ENCODE measurements at places on chromosomes 2 and 18.
A peak's percentile ranks its signal among the peaks of the same experiment; 100 is the strongest.

DNA sequence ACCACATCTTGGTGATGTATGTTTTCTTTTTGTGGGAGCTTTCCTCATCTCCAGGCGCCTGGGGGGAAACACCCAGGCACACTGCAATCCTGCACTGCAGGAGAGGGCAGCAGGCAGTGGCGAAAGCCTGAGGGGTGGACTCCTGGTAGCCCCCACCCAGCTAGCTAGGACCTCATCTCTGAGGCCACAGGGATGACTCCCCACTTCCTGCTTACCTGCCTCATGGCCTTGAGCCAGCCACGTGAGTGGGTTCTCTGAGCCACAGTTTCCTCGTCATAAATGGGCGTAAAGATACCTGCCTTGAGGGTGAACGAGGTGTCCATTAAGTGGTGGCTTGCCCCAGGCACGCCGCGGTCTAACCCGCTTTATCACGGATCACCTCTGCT, 19.1 kb downstream of the TRAF3IP1 start:
- DNase-seq: no peak

GRCh38 chr18:62651276-62652056, 63.9 kb upstream of the PHLPP1 start:
- no peak for DNase-seq

- DNase-seq: peak; percentile 78
These were observed 100.1 kb upstream of the RNF152 start for GRCh38 chr18:61992923-61993322.

DNA sequence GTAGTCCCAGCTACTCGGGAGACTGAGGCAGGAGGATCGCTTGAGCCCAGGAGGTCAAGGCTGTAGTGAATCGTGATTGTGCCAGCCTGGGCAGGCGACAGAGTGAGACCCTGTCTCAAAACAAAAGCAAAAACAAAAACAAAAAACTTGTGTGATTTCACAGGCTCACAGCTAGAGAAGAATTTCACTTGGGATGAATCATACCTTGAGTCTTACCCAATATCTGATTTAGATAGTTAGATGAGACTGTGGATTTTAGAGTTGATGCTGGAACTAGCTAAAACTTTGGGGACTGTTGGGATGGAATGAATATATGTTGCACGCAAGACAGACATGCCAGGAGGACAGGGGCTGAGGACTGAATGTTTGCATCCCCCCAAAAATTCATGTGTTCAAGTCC, 4.4 kb downstream of the ANKRD29 start:
- peak; percentile 39 for DNase-seq

DNA sequence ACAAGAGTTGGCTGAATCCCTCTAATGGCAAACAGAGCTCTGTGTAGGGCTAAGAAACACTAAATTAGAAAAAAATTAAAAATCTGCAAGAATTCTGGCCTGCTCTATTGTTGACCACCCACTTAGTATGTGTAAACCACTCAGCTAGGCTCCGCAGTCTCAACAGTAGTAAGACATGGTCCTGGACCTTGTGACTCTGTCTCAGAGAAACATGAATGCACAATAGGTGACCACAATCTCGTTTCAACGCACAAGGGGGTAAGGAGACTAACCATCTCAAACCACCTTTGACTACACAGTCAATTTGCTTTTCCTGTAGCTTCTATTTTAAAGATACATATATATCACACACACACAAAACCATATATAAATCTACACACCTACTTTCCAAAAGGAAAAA, 16.5 kb downstream of the SEPTIN10 start:
- no peak for DNase-seq

DNA sequence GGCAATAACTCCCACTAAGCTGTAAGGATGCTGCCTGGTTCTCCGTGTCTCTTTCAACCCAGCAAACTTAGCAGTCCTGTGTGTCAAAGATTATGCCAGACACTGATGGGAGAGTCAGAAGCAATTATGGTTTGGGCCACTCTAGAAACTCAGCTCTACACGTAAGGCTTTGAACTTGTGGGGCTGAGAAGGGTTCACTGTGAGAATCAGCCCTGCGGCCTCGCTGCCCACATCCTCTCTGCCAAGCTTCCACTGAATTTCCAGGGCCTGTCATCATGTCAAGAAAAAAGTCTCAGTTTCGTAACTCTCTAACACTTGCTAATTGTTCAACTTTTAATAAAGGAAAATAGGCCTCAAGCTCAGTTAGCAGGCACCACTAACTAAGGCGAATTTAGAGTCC, 308.8 kb upstream of the LYPD1 start:
- no peak for DNase-seq

GRCh38 chr2:62806231-62806630, 100.7 kb downstream of the EHBP1 start:
- DNase-seq: no peak

DNA sequence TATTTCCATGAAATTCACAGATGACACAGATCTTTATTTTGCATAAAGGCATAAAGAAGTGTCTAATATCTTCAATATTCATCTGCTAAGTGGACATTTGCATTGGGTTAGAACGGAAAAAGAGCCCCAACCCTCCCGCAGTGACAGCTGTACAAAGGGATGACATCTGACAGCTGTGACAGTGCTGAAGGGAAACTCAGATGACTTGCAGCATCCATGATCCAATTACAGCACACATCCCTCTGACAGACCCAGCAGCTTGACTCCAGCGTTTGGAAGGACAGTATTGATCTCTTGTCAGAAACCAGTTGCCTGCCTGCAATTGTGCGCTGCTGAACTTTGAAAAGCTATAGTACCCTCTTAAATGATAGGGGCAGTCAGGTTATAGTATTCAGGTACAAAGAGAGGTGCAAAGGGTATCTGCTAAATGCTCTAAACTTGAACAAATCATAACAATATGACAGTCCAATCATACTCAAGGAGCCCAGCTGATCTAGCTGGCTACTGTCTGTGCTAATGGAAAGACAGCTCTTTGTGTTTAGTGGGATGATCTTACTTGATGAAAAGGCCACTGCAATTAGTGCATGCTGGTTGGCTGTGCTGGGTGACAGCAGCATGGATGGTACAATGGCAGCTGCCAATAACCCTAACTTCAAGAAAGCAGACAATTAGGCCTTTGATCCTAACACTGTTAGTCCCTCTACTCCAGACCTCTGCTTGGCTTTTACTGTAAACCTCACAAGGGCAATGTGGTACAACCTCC, 599.2 kb downstream of the NR4A2 start:
- no peak for DNase-seq

DNA sequence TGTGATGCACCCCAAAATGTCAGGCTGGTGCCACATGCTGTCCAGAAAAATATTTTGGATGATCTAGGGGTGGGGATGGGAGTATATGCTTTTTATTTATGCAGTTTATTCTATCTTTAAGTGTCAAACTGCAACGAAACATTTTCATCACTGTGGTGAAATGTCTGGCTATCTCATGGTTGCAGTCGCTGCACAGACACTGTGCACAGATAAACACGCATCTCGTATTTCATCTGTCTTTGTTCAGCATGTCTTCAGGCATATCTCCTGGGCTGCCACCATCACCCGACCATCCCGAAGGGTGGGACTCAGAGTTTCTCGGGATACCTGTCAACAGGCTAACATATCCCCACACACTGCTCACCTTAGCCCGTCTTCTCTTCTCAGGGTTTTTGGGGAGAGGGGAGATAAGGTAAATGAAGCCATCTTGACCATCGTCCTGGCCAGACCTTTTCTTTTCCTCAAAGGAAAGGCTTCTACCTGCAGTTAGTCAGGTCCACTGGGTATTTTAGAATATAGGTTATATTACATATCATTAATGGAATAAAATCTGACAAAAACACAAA, 80.7 kb upstream of the NABP1 start:
- no peak for DNase-seq

- DNase-seq: peak; percentile 55
These were observed 588.2 kb downstream of the IRS1 start for GRCh38 chr2:226211439-226211838.

GRCh38 chr18:79257480-79257879, 138.2 kb upstream of the NFATC1 start:
- no peak for DNase-seq

DNA sequence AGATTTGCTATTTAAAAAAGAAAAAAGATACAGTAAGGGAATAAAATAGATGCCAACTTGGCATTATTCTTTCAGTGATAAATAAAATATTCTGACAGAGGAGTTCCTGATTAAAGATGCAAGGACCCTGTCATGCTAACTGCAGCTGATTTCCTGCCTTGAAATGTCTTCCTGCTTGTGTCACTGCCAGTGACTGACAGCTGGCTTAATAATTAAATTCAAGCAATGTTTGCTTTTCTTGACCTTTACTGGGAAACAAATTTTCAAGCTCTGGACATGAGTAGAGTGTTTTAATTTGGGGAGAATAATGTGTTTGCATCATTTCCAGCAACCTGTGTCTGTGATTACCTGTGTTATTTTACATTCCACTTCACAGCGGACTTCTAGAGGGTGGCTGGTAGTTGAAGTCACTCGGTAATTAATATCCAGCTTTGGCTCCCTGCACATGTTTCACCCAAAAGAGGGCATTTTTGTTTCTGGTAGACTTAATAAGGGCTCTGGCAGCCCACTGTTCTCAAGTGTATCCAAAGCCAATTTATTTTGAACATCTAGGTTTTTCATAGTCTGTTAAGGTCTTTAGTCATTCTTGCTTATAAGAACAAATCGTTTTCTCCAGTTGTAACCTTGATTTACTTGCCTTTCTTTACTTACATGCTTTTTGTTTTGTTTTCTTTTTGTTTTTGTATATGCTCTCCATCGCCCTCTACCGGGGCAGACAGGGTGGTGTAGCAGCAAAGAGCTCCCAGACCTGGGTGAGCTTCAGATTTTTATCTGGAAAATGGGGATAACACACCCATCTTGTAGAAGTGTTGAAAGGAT, 48.5 kb upstream of the PROKR1 start:
- peak; percentile 13 for DNase-seq

DNA sequence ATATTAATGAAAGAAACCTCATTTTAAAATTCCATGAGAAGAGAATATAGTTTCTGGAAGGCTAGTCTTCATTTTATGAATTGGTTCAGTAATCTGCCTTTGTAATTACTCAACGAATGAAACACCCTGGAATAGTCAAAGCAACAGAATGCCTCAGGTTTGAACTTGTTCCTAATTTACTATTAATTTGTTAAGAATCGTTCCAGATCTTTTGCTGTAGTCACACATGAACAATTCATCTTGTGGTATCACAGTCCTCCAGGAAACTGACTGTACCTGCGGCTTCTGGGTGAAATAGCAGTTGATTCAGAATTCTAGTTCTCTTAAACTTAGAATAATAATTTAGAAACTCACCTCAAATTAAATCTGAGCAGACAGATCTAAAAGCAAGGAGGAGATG, 282.7 kb upstream of the MAP2 start:
- DNase-seq: no peak

DNA sequence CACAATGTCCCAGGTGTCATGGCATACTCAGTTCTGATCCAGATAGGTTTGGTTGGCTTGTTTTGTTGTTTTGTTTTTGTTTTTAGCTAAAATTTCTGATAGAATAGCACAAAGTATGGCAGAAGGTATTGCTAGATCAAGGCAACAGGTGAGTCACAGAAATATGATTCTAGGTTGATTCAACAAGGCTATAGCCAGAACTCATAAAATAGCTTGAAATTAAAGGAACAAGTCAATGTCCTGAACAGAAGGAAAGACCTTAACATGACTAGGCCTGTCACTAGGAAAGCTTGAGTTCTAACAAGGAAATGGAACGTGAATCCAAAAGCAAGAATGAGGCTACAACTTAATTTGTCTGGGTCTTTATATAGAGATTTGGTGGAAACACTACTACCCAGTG, 157.1 kb downstream of the GALNT3 start:
- no peak for DNase-seq

GRCh38 chr2:207505728-207506127, 24.0 kb upstream of the CREB1 start:
- peak; percentile 95 for DNase-seq

DNA sequence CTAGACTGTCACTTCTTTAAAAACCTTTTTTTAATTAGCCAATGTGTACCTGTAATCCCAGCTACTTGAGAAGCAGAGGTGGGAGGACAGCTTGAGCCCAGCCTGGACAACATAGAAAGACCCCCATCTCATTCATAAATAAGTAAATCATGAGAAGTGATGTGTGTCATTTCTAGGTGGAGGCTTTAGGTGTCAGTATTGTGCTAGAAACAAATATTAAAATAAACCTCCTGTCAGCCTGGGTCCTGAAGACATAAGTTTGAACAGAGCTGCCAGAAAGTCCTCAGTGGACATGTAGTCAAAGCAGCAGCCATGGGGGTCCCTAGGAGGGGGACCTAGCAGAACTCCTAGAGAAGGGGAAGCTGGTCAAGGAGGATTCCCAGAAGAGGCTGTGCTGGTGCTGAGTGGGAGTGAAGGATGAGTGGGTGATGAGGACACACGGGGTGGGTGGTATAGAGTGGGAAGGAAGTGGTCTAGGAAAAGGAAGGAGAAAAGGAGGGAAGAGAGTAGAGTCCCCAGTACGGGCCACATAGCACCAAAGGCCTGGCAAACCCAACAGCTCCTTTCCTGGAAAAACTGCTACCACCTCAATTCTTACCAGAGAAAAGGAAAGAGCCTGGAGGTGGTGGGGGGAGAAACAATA, 316.6 kb upstream of the NCKAP5 start:
- DNase-seq: peak; percentile 35
